Glutamatergic neuron (in vitro differentiated cells): ENCODE measurements at places on chromosomes 5 and 9.

- DNase-seq = no peak
Observed at GRCh38 chr9:131748411-131748955, 8.6 kb upstream of the RAPGEF1 start.

DNA sequence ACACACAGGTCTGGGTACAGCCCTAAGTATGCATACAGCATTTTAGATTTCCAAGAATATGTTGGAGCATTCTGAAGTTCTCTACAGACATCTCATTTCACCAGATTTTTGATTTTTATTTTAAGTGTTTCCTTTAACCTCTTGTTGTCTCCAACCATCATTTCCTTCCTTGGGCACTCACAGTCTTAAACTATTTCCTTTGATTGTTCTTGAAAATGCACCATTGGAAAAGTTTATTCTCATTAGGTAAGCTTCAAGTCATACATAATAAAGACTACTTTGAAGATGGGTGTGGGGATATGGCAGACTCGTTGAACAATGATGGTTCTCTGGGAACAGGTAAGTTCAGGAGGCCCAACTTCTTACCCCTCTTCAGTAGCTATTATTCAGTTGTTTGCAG lies 1174.6 kb downstream of the CDH12 start:
- no peak for DNase-seq

- DNase-seq = no peak
Observed at GRCh38 chr5:150618588-150619281, 21.7 kb upstream of the SYNPO start.

GRCh38 chr5:77832166-77832770 lies 56.1 kb upstream of the TBCA start:
- DNase-seq = no peak

GRCh38 chr5:180575571-180575970 lies 15.7 kb downstream of the SCGB3A1 start:
- no peak for DNase-seq
